Mammary epithelial cell (primary cell): ENCODE measurements at places on chromosomes 16 and 17.
A peak's percentile ranks its signal among the peaks of the same experiment; 100 is the strongest.

DNA sequence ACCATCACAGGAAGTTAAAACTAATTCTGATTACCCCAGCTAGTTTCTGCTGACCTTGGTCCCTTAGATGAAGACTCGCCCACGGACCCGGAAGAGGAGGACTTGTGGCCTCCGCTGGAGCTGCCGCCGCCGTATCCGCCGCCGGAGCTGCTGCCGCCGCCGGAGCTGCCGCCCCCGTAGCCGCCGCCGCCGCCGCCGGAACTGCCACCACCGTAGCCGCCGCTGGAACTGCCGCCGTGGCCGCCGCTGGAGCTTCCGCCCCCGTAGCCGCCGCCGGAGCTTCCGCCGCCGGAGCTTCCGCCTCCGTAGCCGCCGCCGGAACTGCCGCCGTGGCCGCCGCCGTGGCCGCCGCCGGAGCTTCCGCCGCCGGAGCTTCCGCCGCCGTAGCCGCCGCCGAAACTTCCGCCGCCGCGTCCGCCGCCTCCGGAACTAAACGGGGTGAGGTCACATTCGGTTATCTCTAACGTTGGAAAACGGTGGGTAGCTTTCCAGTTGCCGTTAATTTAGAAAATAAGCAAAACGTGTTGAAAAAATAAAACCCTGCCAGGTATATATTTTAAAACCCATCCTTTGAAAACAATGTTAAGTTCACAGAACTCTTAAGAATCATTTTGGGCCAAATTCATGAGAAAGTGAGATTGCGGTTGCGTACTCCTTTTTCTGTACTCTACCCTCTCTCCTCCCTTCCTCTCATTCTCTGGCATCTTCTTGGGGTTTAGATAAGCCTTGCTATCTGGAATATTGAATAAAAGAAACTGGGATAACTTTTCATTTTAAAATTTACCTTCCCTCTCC lies 3.5 kb downstream of the KRT10 start:
- DNase-seq = peak; percentile 82

GRCh38 chr17:33680472-33680871 lies 387.4 kb upstream of the ASIC2 start:
- DNase-seq = no peak

DNA sequence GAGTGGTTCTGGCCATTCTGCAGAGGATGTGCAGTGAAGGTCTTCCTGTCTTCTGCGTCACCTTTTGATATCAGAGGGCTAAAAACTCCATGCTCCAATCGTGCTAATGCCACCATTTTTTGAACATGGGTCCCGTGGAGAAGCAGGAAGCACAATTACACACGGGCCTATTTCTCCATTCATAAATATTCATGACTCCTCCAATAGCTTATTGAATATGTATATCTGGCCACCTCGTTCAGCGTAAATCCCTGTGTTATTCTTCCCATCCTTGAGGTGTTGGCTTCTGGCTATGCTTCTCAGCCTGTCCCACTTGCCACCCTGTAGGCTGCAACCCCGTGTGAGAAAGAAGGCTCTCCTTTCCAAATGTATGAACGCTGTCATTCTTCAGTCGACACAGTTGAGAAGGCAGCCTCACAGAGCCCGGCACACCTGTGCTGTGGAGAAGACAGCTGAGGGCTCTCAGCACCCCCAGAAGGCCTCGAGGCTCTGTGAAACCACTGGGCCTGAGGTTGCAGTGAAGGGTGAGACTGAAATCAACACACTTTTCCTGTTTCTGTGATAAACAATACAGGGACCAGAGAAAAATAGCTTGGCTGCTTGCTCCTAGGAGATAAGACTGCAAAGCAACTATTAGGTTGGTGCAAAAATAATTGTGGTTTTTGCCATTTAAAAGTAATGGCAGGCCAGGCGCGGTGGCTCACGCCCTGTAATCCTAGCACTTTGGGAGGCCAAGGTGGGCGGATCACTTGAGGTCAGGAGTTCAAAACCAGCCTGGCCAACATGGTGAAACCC lies 4.9 kb upstream of the ANKRD40CL start:
- no peak for DNase-seq

DNA sequence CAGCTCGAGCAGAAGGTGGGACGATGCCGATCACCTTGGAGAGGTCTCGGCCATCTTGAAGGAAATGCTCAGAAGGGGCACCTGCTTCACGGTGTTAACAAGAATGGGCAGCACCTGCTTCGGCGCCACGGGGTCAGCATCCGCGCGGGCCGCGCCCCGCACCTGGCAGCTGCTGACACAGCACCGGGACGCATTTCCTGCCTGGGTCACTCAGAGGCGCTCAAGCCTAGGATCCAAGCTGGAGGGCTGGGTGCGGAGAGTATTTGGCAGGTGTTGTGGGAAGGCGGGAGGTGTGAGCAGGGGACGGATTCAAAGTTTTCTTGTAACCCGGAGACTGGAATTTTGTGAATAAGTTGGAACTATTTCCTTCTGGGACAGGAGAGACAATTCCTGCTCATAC lies 39.3 kb upstream of the AKTIP start:
- DNase-seq = no peak

GRCh38 chr17:61394630-61395408 lies 4.8 kb upstream of the TBX2 start:
- no peak for DNase-seq

DNA sequence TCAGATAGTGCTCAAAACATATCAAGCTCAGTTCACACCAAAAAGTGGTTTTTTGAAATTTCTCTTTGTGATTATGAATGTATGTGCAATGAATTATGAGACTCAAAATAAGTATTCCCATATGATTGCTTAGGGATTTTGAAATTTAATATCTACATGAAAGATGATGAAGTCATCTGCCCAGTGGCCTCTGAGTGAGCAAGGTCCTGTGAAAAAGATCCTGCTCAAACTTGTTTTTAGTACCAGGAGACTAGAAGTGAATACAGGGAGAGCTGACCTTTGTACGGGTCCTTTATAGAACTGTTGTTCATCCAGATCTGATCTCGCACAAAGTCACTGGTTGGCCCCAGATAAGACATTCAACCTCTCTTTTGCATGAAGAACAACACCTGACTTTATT lies 151.9 kb upstream of the MAF start:
- DNase-seq = peak; percentile 80

GRCh38 chr16:22671301-22672076 lies 142.5 kb upstream of the HS3ST2 start:
- DNase-seq = no peak

GRCh38 chr16:70746040-70746707 lies 54.8 kb downstream of the VAC14 start:
- peak; percentile 69 for DNase-seq

DNA sequence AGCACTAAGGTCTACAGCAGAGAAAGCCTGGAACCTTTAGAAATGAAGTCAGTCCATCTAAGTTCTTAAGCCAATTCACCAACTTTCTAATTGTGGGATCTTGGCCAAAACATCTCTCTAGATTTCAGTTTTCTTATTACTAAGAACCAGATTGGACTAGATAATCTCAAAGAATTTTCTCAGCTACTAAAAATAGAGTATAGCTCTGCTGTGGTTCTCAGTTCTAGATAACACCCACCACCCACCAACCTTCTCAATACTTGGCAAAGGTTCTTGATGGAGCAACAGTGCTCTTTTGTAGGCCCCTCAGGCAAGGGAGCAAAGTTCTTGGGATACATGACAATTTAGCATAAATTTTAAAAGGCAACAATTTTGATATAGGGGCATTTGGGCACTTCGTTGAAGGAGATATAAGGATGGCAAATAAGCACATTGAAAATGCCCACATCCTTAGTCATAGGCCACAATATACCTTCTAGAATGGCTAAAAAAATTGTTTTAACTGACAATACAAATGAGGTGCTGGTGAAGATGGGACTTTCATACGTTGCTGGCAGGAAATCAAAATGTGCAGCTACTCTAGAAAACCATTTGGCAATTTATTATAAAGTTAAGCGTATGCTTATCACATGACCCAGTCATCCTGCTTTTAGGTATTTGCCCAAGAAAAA lies 74.4 kb upstream of the TMEM132E start:
- no peak for DNase-seq

- DNase-seq = no peak
Measured at GRCh38 chr16:12411516-12411915, 392.2 kb downstream of the CPPED1 start.

DNA sequence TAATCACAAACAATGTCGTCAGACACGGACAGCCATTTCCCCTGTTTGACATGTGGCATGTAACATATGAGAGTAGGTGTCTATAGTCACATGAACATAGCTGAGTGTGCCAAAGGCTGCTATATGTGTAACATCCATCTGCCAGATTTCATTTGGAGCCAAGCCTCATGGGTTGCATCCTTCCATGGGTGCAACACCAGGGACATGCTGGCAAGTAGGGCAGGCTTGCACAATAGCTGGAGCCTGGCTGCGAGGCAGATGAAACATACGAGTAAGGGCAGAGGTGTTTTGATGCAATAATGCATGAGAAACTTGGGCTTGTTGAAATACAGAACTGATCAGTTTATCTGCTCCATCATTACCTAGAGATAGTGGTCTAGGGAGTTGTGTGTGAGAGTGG lies 9.0 kb upstream of the ZNF689 start:
- no peak for DNase-seq

DNA sequence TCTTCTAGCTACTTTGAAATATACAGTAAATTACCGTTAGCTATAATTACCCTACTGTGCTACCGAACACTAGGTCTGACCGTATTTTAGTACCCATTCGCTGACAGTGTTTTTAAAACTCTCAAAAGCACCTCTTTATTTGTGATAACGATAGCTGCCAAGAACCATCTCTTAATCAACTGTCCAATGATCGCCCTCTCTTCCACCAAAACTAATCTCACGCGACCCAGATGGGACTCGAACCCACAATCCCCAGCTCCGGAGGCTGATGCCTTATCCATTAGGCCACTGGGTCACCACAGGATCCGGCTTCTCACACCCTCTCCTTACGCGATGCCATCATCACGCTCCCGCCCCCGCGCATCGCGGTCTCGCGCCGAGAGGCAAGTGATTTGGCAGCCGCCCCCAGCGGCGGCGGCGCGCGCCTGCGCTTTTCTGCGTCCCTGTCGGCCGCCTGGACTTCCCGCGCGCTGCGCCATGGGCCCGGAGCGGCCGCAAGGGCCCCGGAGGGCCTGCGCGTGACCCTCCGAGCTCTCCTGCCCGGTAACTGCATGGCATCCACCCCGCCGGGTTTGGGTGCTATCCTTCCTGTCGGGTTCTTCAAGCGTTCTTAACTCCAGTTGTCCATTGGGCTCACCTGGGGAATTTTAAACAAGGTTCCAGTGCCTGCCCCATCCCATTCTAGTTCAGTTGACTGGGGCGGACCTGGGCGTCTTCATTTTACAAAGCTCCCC lies 15.7 kb upstream of the KPNA2 start:
- peak; percentile 96 for DNase-seq

GRCh38 chr17:35716897-35717465 lies 14.5 kb upstream of the RASL10B start:
- DNase-seq = no peak

- DNase-seq = no peak
Measured at GRCh38 chr17:73341350-73342049, 29.7 kb upstream of the CDC42EP4 start.

DNA sequence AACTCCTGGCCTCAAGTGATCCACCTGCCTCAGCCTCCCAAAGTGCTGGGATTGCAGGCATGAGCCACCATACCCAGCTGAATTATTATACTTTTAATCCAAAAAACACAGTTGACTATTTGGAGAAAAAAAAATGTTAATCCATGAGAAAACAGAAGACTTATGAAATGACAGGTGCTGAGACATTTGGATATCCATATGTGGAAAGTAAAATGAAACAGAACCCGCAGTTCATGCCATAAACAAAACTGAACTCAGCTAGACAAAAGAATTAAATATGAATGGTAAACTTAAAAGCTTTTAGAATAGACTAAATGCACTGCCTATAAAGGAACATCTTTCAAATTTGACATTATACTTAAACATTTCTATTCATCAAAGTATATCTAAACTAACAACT lies 8.2 kb upstream of the RBBP6 start:
- DNase-seq = no peak

GRCh38 chr16:11780991-11781680 lies 15.9 kb downstream of the ZC3H7A start:
- no peak for DNase-seq

GRCh38 chr16:72013888-72014581 lies 5.5 kb downstream of the DHODH start:
- DNase-seq = no peak

- DNase-seq = no peak
Measured at GRCh38 chr16:90012991-90013745, 6.1 kb downstream of the DBNDD1 start.

GRCh38 chr16:27482397-27483087 lies 67.2 kb downstream of the GTF3C1 start:
- DNase-seq = no peak

DNA sequence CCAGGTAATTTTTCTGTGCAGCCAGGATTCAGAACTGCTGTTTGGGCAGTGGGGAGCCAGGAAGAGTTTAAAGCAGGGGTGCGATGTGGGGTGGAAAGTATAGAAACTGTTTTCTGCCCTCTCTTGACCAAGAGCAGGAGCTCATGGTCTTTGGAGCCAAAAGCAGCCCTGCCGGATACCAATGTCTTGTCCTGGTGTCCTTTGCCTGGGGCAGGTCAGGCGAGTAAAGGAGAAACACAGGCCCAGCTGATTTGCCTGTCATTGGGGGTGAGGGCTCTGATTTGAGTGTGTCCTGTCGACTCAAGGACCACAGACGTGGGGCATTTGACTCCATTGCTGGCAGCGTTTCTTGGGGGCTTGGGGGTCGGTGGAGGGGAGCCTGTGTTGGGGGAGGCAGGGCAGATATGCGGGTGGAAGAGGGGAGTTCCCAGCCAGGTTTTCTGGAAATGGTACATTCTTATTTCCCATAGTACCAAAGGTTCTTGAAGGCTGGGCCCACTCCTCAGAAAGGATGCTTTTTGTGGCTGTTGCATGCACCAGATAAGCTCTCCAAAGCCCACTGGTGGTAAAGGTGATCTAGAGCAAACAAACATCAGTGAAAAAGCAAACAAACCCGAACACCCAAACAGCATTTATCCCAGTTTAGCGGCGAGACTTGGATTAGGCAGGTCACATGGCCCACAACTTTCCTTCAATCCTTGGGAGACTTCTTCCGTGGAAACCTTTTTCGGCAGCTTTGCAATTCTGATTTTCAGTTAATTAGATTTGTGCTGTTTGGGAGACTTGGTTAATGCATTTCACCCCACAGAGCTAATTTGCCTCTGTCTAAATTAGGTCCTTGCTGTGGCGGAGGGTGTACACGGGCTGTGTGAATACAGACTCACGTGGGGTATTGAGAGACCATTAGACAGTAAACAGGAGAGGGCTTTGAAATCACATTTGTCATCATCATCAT lies 59.0 kb downstream of the MSI2 start:
- DNase-seq = no peak
